ENCODE measurements at places on chromosomes 11 and 22.

DNA sequence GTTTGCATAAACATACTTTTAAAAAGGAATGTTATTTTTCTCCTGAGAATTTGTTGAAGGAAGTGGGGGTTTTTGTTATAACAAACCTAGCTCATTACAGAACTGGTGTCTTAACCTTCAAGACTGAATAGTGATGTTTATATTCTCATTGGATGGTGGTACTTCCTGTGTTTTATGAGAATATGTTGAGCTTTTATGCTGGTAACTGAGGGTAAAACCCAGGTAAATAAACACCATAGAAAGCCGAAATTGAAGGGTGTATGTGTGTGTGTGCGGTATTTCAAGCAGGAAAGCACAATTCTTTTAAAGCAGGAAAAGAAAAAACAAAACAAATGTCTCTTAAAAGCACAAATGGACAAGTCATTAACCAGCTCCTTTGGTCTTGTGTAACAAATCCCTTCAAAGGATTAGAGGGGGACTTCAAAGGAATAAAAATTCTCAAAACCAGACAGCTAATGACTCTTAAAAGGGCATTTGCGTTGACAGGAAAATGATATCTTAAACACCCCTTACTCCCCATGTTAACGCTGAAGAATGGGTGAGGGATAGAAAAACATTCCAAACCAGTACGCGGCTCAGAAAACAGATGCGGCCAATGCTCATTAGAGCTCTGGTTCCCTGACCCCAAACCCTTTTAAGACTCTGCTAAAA, 23.8 kb downstream of the LMO2 start:
- no peak for DNase-seq

GRCh38 chr11:93729129-93729616, 12.1 kb downstream of the TAF1D start:
- DNase-seq, result no peak

DNA sequence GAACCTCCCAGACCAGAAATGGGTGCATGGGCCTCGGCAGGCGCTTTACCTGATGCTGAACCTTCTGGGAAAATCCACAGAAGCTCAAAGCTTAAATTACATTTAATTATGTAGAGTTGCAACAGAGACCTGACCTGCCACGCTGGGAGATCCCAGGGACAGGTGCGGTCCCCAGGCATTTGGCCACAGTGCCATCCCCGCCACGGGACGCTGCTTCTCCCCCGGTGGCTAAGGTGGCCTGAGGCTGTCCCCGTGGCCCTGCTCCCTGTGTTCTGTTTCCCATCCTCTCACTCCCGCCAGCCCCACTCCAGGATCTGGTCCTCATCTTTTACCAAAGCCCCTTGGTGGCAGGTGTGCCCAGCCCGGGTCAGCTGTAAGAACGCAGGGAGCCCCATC, 39.6 kb downstream of the GRAMD4 start:
- DNase-seq, result no peak

DNA sequence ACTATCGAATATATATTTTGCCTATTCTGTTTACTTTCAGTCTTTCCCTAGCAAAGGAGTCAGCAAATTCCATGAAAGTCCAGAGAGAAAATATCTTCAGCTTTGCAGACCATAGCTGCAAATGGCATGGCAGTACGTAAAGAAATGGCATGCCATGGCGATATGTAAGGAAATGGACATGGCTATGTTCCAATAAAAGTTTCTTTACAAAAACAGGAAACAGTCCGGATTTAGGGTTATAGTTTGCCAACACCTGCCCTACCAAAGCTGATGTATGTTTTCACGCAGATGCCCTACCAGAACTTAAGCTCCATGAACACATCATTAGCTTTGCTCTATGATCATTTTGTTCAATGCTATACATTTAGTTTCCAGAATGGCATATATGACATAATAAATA, 19.5 kb downstream of the KIAA0930 start:
- DNase-seq, result no peak

DNA sequence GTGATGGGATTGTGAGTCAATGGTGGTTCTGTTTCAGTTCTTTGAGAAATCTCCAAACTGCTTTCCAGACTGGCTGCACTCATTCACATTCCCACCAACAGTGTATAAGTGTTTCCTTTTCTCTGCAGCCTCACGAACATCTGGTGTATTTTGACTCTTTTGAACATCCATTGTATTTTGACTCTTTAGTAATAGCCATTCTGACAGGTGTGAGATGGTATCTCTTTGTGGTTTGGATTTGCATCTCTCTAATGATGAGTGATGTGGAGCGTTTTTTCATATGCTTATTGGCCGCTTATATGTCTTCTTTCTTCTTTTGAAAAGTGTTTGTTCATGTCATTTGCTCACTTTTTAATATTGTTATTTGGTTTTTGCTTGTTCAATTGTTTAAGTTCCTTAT, 19.4 kb downstream of the NELL1 start:
- DNase-seq, result no peak

DNA sequence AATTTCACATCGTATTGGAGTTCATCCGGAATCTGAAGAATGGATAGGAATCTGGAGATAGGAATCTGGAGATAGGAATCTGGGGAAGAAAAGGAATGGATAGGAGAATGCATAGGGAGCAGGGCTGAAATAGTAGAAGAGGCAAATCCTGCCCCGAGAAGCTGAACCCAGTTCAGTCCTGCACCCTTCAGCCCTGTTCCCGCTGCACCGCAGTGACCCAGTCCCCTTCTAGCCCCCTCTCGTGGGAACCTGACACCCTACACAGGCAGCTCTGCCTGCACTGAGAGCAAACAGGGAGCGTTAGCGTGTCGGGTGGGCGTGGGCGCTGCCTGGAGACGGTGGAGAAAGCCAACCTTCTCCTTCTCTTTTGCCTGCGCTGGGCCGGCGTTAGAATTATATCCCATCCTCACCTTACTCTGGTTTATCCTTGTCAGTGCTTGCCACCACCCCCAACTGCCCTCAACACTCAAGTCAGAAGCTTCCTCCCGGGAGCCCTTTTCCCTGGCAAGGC, 1.0 kb upstream of the CCKBR start:
- no peak for DNase-seq

DNA sequence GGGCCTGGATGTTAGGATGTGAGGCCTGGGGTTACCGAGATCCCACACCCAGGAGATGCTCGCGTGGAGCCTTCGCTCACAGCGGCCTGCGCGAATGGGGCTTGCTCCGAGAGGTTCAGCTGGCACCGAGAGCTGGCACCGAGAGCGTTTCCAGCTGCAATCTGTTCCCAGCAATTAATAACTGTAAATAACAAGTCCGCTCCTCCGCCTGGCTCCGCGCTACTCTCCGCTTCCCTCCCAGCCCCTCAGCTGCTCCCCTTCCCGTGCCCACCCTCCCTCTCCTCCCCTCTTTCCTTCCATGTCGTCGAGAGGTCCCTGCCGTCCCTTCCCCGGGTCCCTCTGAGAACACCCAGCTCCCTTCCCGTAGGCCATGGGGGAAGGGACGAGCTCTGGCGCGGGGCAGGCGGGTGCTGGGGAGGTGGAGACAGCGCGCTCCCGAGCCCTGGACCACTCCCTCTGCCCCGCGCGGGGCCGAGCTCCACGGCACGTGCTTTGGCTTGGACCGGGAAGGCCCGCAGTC, 110.8 kb downstream of the WNT7B start:
- DNase-seq, result no peak

- DNase-seq, result no peak
Observed at GRCh38 chr11:68688881-68689280, 4.5 kb downstream of the GAL start.

DNA sequence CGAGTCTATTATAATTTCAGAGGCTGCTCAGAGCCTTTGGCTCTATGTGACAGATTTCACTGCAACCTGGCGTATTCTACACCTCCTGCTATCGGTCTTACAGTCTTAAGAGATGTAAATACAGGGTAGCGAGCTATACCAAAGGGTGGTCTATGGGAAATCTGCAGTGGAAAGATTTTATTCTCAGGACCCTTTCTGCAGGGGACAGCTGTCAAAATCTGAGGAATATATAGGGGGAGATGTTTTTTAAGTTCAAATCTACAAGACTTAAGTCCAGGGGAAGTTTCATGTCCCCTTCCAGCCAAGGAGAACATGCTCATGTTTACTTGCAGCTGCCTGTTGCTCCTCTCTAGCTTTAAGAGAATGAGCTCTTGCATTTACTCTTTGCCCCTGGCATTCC, 62.7 kb downstream of the MICAL2 start:
- no peak for DNase-seq

DNA sequence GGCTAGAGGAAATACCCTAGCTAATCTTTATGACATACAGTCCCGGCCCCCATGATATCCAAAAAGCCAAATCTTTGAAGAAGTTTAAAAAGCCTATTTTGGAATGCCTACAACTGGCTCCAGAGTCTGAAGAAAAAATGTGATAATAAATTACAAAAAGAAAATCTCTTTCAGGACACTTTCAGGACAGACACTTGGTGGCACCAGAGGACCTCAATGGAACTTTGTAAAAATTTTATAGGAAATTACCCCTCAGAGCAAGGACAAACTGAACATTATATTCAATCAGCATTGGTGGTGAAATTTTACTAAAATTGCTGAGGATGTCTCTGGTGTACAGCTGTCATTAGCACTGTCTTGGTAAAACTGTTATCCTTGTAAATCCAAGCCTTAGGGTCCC, 81.0 kb downstream of the CCDC73 start:
- DNase-seq, result no peak

DNA sequence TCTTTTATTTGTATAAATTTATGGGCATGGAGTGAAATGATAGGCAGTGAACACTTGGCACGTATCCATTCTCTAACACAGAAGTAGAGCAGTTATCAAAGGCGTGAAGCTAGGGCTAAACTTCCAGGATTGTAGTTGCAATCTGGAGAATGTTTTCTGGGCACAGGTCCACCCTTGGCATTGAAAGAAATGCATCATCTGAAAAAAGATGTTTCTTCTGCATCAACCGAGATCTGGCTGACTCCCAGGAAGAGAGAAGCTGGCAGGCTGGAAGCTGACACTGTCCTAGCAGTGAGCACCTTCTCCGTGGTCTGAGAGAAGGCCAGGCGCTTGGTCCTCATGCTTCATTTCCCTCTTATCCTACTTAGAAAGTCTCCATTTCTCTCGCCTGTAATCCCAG, 600.0 kb downstream of the BRD1 start:
- DNase-seq, result no peak

- no peak for DNase-seq
Observed at GRCh38 chr11:94925422-94926270, 47.7 kb downstream of the CWC15 start.

DNA sequence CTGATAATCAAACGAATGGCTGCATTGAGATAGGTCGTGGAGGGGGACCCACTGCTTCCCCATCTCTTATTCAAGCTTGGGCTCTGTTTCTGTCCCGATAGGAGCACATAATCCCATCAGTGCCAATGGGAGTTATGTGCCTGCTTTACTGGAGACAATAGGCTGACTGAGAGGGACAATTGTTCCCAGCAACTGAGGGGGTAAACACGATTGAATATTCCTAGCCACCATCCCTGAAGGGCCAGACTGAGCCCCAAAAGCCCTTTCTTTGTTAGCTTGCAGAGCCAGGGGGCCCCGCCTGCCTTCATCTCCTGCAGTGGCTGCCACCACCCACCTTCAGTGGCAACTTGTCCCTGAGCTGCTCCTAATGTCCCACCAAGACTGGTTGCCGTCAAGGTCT, 172.8 kb upstream of the NAV2 start:
- no peak for DNase-seq

DNA sequence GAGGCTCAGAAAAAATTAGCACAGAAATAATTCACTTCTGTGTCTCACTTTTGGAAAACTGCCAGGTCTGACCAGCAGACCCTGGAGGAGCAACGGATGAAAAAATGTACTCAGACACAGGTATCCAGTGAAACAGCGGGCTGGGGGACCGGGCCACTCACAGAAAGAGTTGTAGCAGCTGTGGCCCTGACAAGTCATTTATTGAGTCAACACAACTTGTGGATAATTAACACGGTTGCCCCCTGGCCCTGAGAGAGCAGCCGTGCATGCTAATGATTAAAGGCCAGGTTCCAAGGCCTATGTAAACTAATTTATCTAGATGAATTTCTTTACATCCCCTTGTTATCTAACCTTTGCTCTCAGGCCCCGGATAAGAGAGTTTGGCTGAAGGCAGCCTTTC, 131.3 kb downstream of the AASDHPPT start:
- DNase-seq, result no peak

- DNase-seq, result no peak
Observed at GRCh38 chr11:95778699-95779098, 10.9 kb downstream of the FAM76B start.

DNA sequence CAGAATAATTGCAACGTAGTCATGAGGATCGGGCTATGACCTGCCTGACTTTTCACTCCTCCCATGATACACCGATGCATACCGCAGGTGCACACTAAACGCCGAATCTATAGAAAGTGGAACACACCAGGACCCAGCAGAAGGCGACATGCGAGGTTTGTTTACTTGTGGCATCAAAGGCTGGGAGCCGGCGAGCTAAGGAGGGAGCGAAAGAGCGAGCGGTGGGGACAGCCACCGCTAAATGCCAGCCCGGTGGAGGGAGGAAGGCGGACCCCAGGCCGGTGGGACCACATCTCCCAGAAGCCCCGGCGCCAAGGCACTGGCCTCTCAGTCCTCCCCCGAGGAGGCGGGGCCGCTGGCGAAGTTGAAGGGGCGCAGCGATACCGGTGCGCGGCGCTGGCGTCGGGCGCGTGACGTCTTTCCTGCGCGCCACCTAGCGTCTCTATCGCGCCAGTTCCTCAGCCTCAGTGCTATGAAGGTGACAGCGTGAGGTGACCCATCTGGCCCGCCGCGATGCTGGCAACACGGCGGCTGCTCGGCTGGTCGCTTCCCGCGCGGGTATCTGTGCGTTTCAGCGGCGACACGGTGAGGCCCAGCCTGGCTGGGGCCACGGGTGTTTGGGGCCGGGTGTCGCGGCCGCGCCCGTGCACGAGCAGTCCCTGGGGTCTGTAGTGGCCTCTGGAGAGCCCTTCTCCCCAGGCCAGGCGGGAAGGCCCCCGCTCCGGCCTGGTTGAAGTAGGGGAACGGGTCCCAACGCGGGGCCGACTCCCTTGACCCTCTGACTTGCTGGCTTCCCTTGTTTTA, at the start of gene NDUFV1:
TSS of gene NDUFV1 (plus strand) at position 445 of the 804 bp plus-strand sequence. CDS start at position 514, 69 bp downstream.
- peak; percentile 93 for DNase-seq

DNA sequence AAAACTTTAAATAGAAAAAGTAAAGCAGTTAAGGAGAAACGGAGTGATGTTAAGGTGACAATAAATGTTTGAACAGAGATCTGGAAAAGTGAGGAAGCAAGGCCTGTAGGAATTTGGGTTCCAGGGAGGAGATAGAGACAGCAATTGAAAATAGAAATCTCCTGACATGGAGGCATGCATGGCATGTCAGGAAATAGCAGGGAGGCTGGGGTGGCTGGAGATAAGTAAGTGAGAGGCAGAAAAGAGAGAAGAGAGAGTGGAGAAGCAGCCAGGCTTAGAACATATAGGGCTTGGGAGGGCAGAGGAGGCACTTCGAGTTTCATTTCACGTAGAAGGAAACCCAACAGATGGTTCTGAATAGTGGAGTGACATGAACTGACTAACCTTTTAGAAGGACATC, 185.5 kb downstream of the LRRC4C start:
- no peak for DNase-seq

DNA sequence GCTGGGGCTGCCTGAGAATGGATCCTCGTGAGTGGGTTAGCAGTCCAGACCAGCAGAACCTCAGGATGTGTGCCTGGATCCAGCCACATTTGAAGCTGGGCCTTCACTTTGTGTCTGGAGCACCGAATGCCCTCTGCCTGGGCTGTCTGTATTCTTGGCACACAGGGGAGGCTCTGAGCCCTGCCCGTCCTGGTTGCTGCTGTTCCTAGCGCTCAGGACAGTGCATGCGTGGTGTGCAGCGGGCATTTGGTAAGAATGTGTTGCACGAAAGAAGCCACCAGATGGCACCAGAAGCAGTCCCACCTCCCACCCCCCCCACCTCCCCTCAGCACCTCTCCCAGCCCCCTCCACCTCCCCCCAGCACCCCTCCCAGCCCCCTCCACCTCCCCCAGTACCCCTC, 4.1 kb upstream of the MAPK11 start:
- DNase-seq, result no peak
